ENCODE measurements at places on chromosomes 2 and 18.

GRCh38 chr2:121682396-121683298 lies 33.4 kb upstream of the CLASP1 start:
- no peak for DNase-seq

GRCh38 chr2:69152847-69153583 lies 140.0 kb downstream of the ANTXR1 start:
- no peak for DNase-seq

DNA sequence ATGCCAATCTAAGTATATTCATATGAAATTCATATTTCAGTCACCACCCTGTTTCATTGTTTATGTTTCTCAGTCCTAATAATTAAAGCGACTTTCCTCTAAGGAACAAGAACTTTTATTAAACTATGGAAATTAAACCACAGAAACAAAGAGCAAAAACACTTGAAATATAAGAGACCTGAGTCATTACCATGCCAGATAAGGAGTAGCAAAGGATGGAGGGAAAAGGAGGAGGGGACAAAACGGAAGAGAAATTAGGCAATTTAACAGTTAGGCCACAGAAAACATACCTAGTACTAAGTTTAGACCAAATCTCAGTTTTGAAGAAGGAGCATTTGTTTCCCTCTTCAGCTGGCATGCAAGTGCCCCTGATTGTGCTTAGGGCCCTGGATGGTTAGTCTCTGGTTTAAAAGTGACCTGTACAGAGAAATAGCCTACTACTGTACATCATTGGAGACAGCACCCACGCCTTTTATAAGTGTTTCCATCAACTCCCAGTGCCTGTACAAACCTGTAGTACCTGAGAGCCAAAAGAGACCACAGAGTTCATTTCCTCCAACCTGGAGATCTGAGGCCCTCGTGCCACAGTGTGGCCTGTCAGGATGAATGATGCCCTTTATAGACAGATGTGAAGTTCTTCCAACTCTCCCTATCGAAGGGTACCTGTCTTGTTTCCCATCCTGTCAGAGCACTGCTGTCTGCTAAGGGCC lies 74.5 kb downstream of the SPATS2L start:
- DNase-seq, result no peak

GRCh38 chr2:66164470-66164869 lies 270.5 kb upstream of the MEIS1 start:
- no peak for DNase-seq

DNA sequence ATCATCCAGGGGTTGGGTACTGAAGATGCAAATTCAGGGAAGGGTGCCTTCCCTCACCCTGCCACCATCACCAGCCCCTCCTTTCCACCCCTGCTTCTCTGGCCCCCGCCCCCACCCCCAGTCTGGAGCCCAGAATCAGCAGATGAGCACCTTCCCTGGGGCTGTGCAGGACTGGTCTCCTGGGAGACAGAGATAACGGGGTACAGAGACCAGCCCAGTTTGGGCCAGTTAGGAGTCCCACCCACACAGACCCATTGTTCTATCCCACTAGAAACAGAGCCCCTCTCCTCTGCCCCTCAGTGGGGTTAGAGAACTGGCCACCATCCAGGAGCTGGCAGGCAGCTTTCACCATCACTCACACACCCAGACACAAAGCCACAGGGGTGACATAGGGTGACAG lies 4.5 kb upstream of the CRYBA2 start:
- DNase-seq, result no peak

DNA sequence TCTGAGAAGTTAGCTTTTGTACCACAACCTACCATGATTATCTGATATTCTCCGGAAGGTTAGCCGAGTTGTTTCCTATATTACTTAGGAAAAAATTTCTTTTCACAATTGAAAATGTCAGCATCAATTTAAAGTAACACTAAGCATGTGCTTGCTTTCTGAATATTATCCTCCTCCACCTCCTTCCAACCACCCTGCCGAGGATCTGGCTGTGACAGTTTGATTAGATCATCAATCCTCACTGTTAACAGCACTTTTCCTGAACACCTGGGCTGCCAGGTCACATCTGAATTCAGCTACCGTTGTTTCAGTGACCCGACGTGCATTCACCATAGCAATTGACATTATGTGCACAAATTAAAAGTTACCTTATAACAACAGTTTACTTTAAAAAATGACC lies 207.0 kb downstream of the ZNF407 start:
- DNase-seq, result no peak

- DNase-seq, result no peak
Measured at GRCh38 chr2:3405876-3406275, 26.4 kb downstream of the TRAPPC12 start.

DNA sequence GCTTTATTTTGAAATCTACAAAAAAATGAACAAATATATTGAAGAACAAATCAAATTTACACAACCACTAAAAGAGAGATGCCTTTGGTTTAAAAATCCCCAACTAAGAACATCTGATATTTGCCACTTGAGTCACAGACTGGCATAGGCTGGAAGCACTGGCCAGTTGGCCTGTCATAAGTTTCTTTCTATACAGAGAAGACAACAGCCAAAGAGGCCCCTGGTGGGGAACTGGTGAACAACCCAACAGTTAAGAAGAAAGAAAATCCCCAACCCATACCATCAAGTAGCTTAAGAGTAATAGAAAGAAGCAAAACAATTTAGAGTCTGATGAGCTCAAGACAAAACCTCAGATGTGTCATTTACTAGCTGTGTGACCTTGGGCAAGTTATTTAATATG lies 45.5 kb downstream of the OSR1 start:
- peak; percentile 22 for DNase-seq

GRCh38 chr2:100321866-100322820 lies at the start of gene LONRF2:
Gene LONRF2 (minus strand): TSS chr2:100322501. CDS start chr2:100322093, 408 bp downstream.
- DNase-seq, result peak; percentile 28

DNA sequence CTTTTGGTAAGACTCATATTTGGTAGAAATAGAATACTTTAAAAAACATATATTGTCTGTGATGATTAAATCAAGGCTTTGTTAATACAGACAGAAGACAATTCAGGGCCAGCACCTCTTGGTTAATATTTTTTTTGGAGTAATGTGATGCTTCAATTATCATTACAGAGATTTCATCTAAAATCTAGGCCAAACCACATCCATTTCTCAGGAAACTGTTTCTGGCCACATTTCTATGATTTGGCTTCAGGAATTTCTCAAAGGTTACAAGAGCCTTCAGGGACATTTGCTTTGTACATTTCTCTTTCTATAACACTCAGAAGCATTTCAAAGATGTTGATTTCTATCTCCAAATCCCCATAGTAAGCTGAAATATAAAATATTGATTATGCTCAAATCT lies 614.9 kb downstream of the LRP1B start:
- DNase-seq, result no peak

- no peak for DNase-seq
Measured at GRCh38 chr2:212348501-212348900, 190.1 kb downstream of the ERBB4 start.

- DNase-seq, result no peak
Measured at GRCh38 chr2:15610430-15610952, 18.8 kb downstream of the DDX1 start.

- DNase-seq, result no peak
Measured at GRCh38 chr2:445896-446295, 158.0 kb upstream of the ALKAL2 start.

DNA sequence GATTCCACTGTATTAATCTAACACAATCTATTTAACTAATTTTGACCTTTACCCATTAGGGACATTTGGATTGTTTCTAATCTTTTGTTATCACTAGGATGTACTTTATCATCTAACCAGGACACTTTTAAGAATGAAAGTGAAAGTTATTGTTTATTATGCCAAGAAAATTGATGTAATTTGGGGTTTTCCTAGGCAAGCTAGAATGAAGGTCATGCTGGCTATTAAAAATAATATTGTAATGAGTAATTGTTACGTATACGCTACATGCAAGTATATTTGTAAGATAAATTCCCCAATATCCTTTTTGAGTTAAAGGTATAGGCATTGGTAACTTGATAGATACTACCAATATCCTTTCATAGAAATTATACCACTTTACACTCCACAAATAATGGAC lies 74.6 kb downstream of the COL5A2 start:
- no peak for DNase-seq

DNA sequence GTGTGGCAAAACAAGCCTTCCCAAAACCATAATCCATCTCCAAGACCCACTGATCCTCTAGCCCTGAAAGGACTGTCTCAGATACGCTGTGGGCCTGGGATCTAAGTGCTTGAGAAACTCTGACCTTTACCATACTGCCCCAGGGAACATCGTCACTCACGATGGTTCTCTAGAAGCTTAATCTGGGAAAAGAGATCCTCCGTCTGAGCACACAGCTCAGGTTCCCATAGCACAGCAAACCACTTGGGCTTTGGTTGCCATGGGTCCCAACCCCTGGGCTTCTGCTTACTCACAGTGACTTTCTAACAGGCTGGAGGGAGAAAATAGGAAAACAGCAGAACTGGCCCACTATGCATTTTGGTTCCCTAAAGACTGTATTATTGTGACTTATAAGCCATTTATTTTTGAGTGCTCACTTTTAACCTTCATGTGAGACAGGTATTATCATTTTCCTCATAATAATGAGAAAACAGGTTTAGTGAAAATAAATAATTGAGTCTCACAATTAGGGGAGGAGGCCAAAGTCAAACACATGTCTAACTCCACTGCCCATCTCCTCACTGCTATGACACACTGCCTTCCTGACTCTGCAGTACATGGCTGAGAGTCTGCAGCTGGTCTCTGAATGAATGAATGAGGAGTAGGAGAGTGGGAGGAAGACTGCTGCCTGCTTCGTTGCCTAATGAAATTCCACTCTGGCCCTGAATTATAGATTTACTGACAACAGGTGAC lies 46.7 kb downstream of the REEP1 start:
- DNase-seq, result no peak

- DNase-seq, result peak; percentile 53
Measured at GRCh38 chr18:62982600-62983251, 267.4 kb downstream of the PHLPP1 start.

- DNase-seq, result no peak
Measured at GRCh38 chr2:182088681-182089320, 103.1 kb downstream of the PPP1R1C start.

GRCh38 chr18:10454681-10455557 lies 484 bp downstream of the APCDD1 start:
- peak; percentile 41 for DNase-seq

GRCh38 chr2:190646780-190647522 lies 1.9 kb upstream of the NAB1 start:
- no peak for DNase-seq

DNA sequence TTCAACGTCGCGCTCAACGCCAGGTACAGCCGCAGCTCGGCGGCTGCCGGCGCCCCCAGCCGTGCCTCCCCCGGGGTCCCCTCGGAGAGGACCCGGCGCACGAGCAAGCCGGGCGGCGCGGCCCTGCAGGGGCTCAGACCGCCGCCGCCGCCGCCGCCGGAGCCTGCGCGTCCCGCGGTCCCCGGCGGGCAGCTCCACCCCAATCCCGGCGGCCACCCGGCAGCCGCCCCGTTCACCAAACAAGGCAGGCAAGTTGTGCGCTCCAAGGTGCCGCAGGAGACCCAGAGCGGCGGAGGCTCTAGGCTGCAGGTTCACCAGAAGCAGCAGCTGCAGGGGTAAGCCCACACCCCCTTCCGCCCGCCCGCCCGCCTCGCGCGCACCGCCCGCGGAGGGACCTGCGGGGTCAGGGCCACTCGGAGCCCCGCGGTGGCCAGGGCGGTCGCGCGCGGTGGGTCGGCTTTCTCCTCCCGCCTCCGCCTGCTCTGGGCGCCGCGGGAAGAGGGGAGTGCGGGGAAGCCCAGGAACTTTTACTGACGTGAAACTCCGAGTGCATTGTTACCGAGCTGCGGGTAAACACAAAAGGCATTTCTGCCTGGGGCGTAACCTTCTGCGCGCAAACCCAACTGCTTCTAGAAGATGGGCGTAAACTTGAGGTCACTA lies 861 bp downstream of the LTBP1 start:
- DNase-seq, result peak; percentile 46

- no peak for DNase-seq
Measured at GRCh38 chr2:37354531-37354930, 10.1 kb downstream of the QPCT start.

- no peak for DNase-seq
Measured at GRCh38 chr2:226760412-226761194, 39.0 kb downstream of the IRS1 start.

GRCh38 chr2:174070281-174070680 lies 105.1 kb upstream of the SP3 start:
- DNase-seq, result no peak

- peak; percentile 19 for DNase-seq
Measured at GRCh38 chr2:174546519-174547506, 50.8 kb downstream of the WIPF1 start.

- no peak for DNase-seq
Measured at GRCh38 chr2:233866479-233866878, 1.7 kb downstream of the MSL3B start.

DNA sequence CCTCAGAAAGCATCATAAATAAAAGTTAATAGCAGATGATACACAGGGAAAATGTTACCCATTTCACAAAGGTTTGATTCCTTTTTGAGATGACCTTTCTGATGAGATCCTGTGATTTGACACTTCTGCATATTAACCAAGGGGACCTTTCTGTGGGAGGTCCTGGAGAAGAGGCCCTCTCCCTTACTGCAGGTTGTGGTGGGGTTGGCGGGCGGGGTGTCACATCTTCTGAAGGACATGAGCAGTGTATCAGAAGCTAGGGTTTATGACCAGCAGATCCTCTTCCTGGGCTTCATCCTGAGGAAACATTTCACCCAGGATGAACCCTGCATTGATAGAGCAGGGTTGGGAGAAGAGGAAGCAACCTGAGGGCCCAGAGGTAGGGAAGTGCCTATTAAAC lies 37.2 kb upstream of the SCLY start:
- no peak for DNase-seq

DNA sequence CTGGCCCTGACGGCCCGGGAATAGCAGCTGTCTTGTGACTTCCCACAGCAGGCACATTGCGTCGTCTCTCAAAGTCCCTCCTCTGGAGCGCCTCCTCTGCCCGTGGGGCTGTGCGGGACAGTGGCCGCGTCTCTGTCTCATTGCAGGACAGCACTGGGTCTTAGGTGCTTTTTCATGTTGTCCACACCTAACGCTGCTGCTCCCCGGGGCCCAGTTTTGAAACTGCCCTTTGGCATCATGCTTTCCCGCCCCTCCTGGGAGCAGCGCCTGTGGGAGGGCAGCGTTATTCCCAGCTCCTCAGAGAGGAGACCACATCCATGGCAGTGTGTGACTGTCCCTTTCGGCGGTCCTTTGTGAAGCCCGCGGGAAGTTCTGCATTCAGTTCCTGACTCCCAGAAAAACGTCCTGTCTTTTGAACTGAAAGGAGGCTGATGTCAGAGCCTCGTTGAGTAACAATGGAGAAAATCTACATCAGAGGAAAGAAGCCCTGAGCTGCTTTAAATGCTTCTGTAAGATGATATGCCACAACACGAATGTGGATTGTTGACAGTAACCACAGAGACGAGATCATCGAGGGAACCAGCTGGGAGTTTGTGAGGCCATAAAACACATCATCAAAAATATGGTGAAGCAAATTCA lies 226.0 kb downstream of the FAM210A start:
- peak; percentile 42 for DNase-seq
